ENCODE measurements at places on chromosomes 1 and 21.
A peak's percentile ranks its signal among the peaks of the same experiment; 100 is the strongest.

DNA sequence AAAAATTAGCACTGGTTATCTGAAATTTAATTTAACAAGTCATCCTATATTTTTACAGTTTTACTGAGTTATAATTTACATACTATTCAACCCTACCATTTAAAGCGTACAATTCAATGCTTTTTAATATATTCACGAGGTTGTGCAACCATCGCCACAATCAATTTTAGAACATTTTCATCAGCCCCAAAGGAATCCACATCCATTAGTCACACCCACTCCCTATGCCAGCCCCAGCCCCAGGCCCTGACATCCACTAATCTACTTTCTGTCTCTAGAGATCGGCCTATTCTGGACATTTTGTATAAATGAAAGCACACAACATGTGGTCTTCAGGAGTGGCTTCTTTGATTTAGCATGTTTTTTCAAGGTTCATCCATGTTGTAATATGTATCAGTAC, 134.7 kb downstream of the PSMG1 start:
- no peak for DNase-seq

DNA sequence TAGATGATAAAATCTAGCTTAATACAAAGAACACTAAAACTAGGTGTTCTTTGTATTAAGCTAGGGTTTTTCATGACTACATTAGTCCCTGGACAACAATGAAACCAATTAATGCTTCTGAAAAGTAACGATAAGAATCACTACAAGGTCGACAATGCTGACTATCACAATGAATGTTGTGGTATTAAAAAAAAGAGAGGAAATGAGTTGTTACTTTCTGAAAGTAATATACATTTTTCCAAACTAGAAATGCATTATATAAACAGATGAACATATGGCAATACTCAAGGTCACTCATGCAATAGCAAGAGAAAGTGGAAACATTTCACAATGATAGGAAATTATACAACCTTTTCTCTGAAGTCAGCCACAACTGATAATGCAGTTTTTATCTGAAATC, 19.0 kb downstream of the DPH5 start:
- peak; percentile 54 for DNase-seq

GRCh38 chr1:85200463-85201339, at the start of gene SYDE2:
TSS of gene SYDE2 (minus strand) at chr1:85201016. CDS start at chr1:85200996, 20 bp downstream.
- DNase-seq, result peak; percentile 89

- DNase-seq, result no peak
Measured at GRCh38 chr1:236685205-236685916, 938 bp upstream of the ACTN2 start.

- peak; percentile 94 for DNase-seq
Measured at GRCh38 chr1:17190010-17190995, 14.6 kb upstream of the PADI1 start.

DNA sequence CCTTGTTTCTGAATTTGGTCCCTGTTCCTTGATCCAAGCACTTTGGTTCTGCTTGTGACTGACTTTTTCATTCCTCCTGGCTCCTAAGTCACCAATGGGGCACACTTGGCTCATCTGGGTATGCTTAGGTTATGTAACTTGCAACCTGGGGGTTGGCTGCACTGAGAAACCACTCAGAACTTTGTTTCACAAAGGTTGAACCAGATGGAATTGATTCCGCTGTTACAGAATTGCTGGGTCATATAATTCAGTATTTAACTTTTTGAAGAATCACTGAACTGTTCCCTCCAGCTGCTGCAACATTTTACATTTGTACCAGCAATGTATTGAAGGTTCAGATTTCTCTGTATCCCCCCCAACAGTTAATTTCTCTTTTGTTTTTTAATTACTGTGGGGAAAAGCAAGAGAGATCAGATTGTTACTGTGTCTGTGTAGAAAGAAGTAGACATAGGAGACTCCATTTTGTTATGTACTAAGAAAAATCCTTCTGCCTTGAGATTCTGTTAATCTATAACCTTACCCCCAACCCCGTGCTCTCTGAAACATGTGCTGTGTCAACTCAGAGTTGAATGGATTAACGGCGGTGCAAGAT, 9.6 kb upstream of the NVL start:
- no peak for DNase-seq

GRCh38 chr1:26784023-26784871, 3.5 kb upstream of the PIGV start:
- peak; percentile 89 for DNase-seq

GRCh38 chr21:37208741-37209225, 58.4 kb downstream of the VPS26C start:
- DNase-seq, result no peak

- DNase-seq, result no peak
Measured at GRCh38 chr1:86477256-86477655, 8.5 kb downstream of the CLCA1 start.

GRCh38 chr1:205356440-205357139, at the start of gene KLHDC8A:
TSS of gene KLHDC8A (minus strand) at chr1:205356922. CDS start at chr1:205343604, 13,318 bp downstream.
- no peak for DNase-seq

- DNase-seq, result no peak
Measured at GRCh38 chr21:36524477-36524876, 44.6 kb upstream of the CLDN14 start.

DNA sequence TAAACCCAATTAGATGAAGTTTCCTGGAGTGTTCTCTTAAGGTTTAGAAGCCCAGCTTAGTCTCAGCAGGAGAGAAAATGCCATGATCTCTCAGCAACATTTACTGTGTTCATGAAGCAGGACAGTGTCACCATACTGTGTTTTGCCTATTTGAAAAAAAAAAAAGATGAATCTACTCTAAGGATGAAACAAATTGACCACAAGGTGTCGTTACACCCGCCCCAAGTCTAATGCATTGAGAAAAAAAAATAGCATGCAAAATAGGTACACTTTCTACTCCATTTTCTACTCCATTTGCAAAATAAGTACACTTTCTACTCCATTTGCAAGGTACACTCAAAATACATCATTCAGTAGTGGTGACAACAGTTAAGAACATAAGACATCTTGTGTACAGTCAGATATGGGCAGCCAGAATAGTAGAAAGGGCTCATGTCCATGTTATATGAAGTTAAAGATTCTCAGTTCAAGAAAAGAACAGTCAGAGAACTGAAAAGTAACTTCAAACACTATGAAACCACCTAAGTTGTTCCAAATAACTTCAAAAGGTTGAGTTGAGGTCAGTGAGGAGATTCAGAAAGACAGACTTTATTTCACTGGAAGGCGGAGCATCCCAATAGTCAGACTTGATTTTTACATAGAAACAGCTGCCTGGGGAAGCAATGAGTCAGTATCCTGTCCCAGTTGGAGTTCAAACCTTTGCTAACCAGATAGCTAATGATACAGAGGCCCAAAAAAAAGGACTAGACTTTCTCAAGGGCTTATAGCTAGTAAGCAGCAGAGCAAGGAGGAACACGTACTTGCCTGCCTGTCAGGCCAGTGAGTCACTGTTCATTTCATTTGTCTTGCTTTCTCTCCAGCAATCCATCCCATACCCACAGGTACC, 13.3 kb downstream of the PLPPR5 start:
- DNase-seq, result peak; percentile 81

- no peak for DNase-seq
Measured at GRCh38 chr1:36163426-36163825, 7.5 kb downstream of the MAP7D1 start.

GRCh38 chr1:240245629-240246020, 153.9 kb downstream of the FMN2 start:
- peak; percentile 71 for DNase-seq

GRCh38 chr1:60162936-60163335, 89.4 kb upstream of the C1orf87 start:
- no peak for DNase-seq

- no peak for DNase-seq
Measured at GRCh38 chr21:36654796-36655325, 44.1 kb upstream of the SIM2 start.

GRCh38 chr1:19648689-19649088, 4.6 kb downstream of the NBL1 start:
- peak; percentile 77 for DNase-seq

DNA sequence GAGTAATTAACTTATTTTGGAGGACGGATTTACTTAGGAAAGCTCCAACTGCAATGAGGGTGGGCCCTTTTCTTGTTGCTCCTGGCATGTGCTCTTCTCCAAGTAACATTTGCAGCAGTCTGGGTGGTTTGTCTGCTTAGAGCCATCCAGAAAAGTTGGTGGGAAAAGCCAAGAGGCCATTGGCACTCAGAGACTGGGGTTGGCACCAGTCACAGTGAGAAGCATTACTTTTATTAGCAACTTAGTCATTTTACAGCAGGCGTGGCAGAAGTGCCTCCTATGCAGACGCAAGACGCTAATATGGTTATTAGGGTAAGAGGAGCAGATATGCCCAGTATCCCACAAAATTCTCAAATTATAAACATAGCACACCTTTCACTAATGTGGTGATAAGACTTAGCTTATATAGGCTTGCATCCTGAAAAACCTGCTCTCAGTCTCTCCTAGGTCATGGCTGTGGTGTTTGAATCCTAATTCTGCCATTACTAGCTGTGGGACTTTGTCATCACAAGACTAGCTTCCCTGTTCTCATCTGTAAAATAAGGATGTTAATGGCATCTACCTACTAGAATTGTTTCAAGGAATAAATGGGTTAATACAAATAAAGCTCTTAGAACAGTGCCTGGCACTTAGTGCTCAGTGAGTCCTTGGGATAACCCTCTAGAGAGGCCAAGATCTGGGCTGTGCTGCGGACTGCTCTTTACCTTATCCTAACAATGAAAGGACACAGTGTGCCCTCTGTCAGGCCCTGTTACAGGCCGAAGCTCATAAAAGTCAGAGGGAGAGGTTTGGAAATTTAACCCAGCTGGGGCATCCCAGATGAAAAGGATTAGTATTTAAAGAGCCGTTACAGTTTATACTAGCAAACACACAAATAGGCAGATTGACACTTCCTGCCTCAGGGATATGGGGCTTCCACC, 154.6 kb downstream of the ROR1 start:
- DNase-seq, result peak; percentile 64

- DNase-seq, result no peak
Measured at GRCh38 chr1:18955131-18955440, 1.4 kb downstream of the IFFO2 start.

GRCh38 chr1:245832771-245833527, 674.1 kb downstream of the SMYD3 start:
- no peak for DNase-seq

- DNase-seq, result no peak
Measured at GRCh38 chr21:42362700-42363099, 3.6 kb downstream of the TFF1 start.

- no peak for DNase-seq
Measured at GRCh38 chr1:43947061-43947873, 517 bp downstream of the IPO13 start.

DNA sequence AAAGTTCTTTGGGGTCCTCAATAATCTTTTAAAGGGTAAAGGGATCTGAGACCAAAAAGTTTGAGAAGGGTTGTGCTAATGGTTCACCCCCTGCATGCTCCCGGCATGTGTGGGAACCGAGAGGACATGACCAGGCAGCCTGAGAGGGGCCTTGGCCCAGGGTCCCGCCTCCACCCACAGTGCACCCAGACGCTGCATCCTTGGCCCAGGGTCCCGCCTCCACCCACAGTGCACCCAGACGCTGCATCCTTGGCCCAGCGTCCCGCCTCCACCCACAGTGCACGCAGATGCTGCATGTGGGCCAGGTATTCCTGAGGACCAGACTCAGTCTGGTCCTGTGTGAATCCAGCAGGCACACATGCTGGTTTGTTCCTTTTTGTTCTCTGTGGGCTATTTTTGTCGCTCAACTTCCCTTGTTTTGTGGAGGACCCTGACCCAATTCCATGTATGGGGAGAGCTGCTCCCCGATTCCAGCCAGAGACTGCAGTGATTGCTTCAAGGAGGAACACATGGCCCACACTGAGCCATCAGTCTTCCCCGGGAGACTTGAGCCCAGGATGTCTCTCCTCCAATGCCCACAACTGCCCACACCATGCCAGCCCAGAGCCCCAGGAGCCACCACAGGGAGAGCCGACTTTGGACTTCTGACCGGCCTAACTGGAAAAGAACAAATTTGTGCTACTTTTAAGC, 3.5 kb downstream of the NPHP4 start:
- no peak for DNase-seq

GRCh38 chr1:54323324-54323739, 82.9 kb downstream of the SSBP3 start:
- DNase-seq, result no peak

DNA sequence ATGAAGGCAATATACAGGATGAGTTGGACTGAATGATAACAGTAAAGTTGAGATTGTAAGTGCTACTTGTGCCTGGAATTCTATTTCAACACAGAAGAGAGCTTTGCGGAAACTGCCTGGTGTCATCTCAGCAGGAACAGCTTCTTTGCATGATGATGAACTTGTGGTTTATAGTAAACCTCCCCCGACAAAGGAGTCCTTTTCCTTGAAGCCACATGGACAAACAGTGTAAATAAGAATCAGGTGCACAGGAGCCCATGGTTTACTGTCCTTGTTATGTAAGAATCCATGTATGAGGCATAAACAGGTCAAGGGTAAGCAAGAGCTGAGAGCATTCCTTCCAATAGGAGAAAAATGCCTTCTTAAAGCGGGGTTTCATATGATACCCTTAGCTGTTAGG, 66.2 kb downstream of the PCNX2 start:
- no peak for DNase-seq

DNA sequence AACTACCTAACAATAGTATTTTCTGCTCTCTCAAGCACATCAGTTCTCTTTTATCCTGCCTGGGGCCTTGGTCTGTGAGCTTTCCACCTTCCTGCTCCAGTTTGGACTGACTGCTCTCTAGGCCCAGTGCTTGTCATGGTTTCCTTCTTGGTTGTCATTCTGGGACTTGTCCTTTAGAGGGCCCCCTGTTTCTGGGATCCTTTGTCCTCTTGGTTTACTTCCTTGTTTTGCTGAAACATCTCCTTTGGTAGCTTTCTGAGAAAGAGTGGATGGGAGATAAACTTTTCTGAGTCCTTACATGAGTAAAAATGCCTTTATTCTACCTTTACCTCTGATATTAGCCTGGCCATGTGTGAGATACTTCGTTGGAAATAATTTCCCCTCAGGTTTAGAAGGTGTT, 4.7 kb downstream of the SLC1A7 start:
- DNase-seq, result no peak

DNA sequence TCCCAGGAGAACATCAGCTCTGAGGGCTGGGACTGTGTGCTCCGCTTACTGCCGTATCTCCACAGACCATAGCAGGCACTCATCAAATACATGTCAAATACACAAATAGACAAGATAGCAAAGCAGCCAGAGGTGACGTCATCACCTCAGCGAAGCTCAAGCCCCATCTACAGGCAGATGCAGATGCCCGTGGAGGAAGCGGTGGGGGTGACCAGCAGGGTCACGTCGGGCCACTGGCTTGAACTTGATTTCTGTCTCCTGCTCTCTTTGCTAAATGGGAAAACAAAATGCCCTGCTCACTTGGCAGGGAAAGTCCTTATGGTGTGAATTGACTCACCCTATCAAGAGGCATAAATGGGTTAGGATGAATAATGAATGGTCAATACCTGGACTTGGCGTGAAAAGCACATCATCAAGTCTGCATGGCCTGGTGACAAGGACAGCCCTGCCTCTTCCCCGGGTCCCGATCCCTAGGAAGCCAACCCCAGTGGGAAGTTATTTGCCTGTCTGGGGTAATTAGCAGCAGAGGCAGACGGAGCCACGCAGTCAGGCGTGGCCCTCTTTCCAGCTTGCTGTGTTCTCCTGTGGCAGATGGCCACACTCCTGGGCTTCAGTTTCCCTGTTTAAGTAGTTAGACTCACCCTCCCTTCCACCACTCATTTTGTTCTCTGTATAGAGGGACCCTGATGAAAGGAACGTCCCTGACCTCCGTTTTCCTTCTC, 536.0 kb downstream of the NPHP4 start:
- DNase-seq, result no peak

GRCh38 chr1:235644693-235645305, 4.8 kb downstream of the GNG4 start:
- DNase-seq, result no peak

- no peak for DNase-seq
Measured at GRCh38 chr21:42262831-42263231, 43.9 kb downstream of the ABCG1 start.
